ENCODE measurements at places on chromosomes 3 and 15.

- DNase-seq, result no peak
These were observed 770.2 kb upstream of the ALCAM start for GRCh38 chr3:104596551-104596950.

GRCh38 chr3:151133917-151134450 lies 48.5 kb downstream of the MED12L start:
- DNase-seq, result no peak

DNA sequence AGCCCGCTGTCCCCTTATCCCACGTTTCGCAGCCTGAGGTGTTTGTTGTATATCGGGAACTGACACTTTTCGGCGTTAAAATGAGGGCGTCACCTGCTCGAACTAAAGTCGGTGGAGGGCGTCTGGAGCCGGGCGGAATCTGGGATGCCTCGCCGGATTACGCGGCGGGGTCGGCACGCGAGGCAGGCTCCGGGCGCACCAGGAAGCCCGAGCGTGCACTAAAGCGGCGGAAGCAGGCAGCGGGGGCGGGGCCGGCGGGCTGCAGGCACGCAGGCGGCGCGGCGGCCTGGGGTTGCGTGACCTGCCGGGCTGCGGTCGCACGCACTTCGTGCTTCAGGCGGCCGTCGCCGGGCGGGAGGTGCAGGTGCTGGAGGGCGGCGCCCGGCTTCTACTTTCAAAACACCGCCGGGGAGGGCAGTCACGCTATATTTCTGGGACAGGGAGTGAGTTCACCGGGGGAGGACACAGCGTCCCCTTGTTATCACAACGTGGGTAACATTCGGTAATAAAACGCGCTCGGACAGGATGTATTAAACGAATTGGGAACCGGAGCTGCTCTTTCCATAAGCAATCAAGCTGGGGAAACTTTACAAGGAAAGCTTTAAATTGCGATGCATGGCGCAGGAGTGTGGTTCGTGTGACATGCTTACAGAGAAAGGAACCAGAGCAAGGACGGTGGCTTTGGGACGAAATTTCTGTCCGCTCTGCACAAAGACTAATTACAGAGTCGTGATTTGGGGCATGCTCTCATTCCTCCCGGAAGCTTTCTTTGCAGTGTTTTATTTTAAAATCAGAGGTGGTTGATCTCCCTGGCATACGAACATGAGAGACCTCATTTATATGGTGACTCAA lies 9.1 kb upstream of the LEKR1 start:
- DNase-seq, result peak; percentile 88

- DNase-seq, result no peak
These were observed 307.0 kb downstream of the ARPP21 start for GRCh38 chr3:35946121-35946853.

DNA sequence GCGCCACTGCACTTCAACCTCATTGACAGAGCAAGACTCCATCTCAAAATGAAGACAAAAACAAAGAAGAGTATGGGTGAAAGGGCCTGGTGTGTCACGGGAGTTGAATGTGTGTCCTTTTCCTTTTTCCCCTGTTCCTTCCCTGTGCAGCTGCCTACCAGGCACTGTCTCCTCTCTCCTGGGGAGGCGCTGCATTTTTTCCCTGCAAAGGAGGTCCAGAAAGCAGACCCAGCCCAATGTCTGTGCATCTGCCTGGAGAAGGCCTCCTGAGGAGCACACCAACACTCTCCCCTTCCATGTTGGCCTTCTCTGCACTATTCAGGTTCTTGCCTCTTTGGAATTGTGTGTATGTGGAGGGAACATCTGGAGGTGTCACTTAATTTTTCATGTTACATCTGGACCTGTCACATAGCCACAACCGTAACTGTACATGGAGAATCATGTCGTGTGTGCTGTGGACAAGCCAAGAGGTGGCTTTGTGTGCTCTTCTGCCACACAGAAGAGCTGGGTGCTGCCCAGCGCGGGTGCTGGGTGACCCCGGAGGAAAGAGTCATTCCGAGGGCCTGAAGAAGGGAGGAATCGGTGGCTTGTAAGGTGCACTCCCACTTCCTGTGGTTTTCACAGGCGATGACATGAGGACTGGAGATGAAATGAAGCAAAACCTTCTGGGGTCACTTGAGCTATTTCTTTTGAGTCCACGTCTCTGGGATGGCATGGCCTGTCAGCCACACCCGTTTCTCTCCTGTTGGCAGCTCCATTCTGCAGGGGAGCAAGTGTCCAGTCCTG lies 46.5 kb upstream of the CGNL1 start:
- no peak for DNase-seq

DNA sequence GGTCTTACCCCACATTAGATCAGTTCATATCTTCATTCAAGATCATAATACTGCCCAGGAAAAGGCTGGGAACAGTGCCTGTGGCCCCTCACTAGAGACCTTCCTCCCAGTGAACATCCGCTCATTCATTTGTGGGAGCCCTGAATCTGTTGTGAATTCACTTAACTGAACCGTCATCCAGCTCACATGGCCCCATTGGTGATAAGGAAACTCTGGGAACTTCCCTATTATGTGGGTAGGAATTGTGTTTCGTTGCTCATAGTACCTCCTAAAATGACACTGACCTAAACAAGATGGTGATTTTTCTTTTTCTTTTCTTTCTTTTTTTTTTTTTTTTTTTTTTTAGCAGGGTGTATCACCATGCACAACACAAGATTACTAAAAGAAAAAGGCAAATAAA lies 6.8 kb upstream of the MESP2 start:
- DNase-seq, result no peak

DNA sequence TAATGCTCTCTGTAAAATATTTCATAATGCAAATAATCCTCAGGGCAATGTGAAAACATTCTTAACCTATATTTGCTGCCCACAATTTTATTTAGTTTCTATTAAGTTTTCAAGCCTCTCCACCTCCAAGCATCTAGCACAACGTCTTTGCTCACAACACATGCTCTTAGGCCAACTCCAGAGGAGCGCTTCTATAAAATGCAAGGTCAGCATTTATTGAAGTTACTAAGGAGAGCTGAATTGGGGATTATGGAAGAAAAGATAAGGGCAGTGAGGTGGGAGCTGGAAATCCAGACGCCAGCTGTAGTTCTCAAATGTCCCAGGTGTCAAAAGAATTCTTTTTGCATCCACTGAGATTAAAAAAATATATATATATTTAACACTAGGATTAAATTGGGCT lies 996 bp downstream of the RABL3 start:
- DNase-seq, result no peak

- no peak for DNase-seq
These were observed 96.9 kb downstream of the RFX7 start for GRCh38 chr15:56146756-56147155.

DNA sequence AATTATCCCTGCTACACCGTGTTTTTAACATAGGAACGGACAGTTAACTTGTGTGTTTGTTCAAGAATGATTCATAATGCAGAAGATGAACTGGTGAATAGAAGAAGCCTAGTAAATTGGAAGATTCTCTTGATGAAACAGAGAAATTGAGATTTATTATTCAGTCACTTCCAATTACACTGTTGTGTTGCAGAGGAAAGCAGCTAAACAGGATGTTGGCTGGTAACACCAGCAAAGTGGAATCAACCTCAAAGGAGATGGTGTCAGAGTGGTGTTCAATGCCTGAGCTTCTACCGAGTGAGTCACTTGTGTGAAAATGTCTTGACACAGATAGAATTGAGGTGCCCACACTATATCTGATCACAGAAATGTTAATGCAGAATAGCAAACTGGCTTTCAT lies 399.6 kb downstream of the LPP start:
- no peak for DNase-seq

GRCh38 chr15:99735868-99736267 lies 2.6 kb upstream of the LYSMD4 start:
- DNase-seq, result no peak

GRCh38 chr3:40780925-40781406 lies 256.2 kb downstream of the ZNF621 start:
- peak; percentile 88 for DNase-seq

GRCh38 chr3:42078677-42079076 lies 12.5 kb upstream of the TRAK1 start:
- no peak for DNase-seq

GRCh38 chr15:36335224-36335623 lies 244.2 kb upstream of the CDIN1 start:
- no peak for DNase-seq

GRCh38 chr15:96818861-96819260 lies 488.4 kb downstream of the NR2F2 start:
- DNase-seq, result no peak

DNA sequence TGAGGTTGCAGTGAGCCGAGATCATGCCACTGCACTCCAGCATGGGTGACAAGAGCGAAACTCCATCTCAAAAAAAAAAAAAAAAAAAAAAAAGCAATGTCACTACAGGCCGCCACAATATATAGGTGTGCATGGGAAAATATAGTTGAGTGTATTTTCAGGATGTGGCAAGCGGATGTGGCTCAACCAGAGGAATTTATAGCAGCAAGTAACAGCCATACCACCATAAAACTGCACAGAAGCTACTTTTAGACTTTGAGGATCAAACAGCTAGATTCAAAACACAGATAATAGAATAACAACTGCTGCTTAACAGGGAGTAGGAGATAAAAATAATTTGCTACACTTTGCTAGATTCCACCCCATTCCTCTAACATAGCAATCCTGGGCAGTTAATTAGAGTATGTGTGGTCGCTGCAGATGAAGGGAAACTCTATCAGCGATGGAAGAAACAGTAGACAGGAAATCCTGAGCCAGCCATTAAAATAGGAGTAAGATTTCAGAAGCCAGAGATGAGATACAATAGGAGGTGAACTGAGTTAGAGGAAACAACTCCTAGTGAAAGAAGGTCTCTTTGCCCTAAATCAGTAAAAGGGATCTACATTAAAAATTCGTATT lies 318.7 kb upstream of the STT3B start:
- DNase-seq, result no peak

DNA sequence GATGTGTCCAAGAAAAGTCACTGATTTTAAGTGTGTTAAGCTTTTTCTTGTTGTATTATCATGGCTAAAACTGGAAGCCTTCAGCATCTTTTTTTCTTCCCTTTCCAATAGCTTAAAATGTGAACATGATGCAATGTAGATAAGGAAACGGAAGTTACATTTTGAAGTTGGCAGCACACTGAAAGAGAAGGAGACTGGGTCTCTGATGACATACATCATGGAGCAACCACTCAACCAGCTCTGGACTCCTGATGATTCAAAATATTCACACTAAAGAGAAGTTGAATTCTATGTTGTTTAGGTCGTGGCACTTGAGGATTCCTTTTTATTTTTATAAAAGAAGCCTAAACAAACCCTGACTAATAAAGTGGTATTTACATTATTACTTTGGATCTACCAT lies 488.3 kb upstream of the ALCAM start:
- no peak for DNase-seq

DNA sequence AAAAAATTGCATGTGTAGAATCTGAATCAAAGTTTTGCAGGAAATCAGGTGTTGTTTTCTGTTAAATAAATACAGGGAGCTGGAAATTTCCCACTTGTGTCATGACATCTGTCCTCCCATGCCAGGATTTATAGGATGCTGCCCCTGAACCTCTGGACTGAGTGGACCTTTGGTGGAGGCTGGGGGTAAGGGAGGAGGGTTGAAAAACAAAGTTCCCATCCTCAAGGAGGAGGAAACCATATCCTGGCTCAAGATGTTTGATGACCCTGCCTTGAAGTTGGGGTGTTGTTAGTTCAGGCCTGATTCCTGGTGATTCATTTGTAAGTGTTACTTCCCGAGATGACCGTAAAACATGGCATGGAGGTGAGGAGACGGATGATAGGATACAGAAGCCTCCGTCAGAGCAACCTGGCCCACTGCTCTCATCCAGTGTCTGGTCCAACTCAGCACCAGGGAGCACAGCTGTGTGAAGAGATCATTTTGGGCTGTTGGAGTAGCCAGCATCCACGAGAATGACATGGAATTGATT lies 223.6 kb downstream of the CACNA2D3 start:
- DNase-seq, result no peak

- no peak for DNase-seq
These were observed 77.3 kb downstream of the CHRNA7 start for GRCh38 chr15:32107477-32108080.

- no peak for DNase-seq
These were observed 293.7 kb upstream of the TRIM42 start for GRCh38 chr3:140384028-140384771.

DNA sequence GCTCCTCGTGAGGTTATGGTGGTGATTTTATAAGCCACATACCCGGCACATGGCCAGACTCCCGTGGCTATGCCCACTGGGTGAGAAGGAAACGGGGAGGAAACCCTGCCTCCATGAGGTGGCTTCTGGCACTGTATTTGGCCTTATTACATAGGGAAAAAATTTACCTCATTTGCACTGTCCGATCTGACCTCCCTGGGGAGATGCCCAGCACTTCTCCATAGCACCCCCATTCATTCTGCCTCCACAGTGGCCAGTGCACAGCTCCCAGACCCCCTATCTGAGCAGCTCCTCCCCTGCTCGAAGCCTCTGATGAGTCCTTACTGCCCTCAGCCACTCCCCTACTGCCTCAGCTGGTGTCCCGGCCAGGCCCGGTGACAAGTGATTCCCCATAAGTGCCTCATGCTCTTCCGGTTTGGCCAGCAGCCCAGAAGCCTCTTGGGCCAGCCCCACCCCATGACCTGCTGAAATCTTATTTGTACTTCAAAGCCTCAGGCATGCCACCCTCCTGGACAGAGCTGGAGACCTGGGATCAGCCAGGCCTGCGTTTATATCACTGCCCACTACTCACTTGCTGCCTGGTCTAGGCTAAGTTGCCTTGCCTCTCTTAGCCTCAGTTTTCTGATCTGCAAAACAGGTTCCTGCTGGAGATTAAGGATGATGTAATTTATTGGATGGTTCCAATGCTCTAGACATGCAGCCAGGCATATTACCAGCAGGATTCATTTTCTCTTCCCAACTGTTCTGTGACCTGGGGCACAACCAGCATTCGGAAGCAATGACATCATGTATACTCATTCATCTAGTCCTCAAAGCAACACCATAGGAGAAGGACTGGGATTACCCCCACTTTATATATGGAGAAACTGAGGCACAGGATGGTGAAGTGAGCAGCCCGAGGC lies 30.6 kb upstream of the SLC6A6 start:
- DNase-seq, result peak; percentile 65

DNA sequence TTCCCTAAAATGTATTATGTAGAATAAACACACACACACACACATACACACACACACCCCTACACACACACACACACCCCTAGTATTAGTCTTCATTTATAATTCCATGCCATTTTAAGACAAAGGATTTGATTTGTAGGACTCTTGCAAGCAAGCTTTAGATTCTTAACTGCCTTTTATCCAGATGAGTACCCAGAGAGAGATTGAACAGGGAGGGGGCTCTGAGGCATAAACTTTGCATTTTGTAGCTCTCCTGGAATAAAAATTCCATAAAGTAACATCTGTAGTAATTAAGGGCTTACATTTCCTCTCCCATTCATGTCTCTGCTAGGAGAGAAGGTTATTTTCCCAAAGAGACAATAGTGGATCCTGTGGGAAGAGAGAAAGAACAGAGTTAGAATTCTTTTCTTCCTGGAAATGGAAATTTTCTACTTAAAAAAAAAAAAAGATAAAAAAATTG lies 479.4 kb downstream of the RBMS3 start:
- no peak for DNase-seq

GRCh38 chr3:170007031-170007663 lies 30.6 kb upstream of the GPR160 start:
- DNase-seq, result no peak

GRCh38 chr3:183099838-183100204 lies 525 bp upstream of the MCCC1 start:
- no peak for DNase-seq

- no peak for DNase-seq
These were observed 68.1 kb downstream of the PGPEP1L start for GRCh38 chr15:98939311-98940080.

All from right forelimb (tissue), 1 donor.